ENCODE measurements at places on chromosomes 1 and 21.

DNA sequence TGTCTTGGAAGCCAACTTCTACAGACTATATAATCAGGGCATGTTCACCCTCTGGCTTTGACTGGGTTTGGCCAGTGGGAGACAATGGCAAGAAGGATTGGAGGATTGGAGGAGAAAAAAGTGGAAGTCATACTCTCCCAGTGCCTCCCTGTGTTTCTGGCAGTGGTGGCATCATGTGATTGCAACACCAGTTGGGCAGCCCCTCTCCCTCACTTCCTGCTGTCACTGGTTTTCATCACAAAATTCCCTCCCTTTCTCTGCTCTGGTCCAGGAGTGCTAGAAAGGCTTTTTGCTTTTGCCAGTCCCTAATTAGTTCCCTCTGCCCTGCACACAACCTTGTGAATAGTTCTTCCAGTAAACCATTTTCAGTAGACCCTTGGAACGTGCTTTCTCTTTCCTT lies 3.7 kb upstream of the QSOX1 start:
- DNase-seq: no peak

DNA sequence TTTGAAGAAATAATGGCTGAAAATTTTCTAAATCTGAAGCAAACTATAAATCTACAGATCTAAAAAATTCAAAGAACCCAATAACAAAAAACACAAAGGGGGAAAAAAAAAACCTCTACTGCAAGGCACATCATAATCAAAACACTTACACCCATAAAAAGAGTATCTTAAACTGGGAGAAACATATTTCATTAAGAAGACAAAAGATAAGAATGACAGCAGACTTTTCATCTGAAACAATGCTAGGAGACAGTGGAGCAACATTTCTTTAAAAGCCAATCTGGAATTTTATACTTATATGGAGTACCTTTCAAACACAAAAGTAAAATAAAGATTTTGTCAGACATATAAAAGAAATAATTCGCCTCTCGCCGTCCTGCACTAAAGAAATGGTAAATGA lies 49.1 kb downstream of the COP1 start:
- DNase-seq: no peak

DNA sequence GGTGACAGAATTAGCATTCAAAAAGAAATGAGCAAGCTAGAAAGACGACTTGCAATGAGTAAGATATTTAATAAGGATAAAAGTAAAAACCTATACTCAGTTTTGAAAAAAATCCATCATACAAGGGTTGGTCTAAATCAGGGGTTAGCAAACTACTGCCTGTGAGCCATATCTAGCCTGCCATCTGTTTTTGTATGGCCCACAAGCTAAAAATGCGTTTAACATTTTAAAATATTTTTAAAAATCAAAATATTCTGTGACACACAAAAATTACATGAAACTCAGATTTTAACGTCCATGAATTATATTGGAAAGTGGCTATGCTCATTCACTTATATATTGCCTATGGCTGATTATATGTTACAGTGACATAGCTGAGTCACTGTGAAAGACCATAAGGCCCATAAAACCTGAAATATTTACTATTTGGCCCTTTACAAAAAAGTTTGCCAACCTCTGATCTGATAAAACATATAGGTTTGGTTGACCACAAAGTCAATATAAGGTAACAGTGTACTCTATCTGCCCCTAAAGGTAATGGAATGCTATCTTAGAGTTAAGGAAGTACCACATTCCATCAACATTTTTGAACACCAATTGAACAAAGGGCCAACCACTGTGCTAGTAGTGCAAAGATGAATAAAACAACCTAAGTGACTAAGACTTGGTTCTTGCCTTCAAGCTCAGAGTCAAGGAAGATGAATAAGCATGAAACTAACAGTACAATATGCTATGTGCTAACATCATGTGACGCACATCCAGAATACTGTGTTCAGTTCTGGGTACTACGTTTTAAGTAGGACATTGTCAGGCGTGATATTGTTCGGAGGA lies 3.2 kb downstream of the IFT25 start:
- no peak for DNase-seq

- DNase-seq: no peak
These were observed 20.9 kb downstream of the PHGDH start for GRCh38 chr1:119732465-119733168.

DNA sequence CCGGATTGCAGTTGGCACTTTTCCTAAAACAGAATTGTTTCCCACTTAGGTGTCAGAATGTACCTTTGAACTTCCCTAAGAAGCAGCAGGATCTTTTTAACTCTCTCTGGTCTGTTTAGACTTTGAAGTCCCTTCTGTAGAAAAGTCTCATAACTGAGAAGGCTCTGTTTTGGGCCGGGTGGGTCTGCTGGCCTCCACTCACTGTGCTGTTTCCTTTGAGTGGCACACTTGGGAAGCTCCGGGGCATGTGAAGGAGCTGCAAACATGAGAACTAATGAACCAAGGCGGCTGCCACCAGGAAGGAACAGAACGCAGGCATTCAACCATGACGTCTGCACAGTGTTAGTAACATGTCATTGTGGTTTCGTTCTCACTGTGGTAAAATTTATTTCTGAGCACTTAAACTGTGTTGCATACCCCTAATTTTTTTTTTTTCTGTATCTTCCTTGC lies 19.5 kb upstream of the NCMAP start:
- DNase-seq: no peak

GRCh38 chr1:47189844-47190508 lies at the start of gene PDZK1IP1:
PDZK1IP1 (minus strand) TSS chr1:47190036; CDS start chr1:47189932, 104 bp downstream.
- DNase-seq: peak; percentile 41

GRCh38 chr1:200426196-200426595 lies 16.4 kb upstream of the ZNF281 start:
- DNase-seq: no peak

GRCh38 chr1:59169703-59170102 lies 127.2 kb upstream of the FGGY start:
- DNase-seq: no peak

DNA sequence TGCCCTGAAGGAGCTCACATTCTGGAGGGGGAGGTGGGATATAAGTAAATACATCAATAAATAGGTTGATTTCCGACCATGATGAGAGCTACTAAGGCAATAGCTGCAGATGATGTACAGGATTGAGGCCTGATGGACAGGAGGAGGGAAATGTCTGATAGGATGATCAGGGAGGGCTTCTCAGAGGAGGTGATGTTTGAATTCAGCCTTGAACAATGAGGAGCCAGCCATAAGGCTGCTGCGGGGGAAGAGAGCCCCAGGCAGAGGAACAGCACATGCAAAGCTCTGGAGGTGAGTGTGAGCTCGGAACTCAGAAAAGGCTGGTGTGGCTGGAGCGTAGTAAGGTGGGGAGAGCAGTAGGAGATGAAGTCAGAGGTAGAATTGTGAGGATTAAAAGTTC lies 411.7 kb downstream of the PTPRU start:
- no peak for DNase-seq

DNA sequence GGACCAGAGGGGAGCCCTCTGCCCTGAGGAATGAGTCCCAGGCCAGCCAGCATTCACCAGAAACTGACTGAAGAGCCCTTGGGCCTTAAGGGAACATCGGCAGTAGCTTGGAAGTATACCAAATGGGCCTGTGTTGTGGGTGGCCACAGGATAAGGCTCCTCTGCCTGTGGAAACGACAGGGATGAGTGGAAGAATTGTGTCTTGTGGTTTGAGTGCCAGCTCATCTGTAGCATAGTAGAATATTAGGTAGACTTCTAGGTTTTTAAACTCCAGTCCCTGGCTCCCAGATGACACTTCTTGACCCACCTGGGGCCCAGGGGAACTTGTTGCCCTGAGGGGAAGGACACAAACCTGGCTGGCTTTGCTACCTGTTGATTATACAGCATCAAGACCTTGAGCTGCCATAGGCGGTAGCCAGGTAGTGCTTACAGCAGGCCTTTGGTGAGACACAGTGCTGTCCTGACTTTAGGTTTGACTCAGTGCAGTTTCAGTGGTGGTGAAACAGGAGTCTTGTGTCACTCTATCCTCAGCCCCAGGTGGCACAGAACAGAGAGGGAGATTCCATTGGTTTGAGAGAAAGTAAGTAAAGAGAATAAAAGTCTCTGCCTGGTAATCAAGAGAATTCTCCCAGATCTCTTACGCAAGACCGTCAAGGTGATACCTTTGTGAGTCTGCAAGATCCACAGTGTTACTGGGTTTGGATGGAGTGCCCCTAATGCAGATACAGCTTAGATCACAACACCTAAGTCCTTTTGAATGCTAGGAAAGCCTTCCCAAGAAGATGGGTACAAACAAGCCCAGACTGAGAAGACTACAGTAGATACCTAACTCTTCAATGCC lies 50.2 kb downstream of the RABGAP1L start:
- DNase-seq: no peak

GRCh38 chr1:24555591-24556413 lies at the start of gene NCMAP:
NCMAP (plus strand) TSS chr1:24556087; CDS start chr1:24595431, 39,344 bp downstream.
- DNase-seq: no peak

DNA sequence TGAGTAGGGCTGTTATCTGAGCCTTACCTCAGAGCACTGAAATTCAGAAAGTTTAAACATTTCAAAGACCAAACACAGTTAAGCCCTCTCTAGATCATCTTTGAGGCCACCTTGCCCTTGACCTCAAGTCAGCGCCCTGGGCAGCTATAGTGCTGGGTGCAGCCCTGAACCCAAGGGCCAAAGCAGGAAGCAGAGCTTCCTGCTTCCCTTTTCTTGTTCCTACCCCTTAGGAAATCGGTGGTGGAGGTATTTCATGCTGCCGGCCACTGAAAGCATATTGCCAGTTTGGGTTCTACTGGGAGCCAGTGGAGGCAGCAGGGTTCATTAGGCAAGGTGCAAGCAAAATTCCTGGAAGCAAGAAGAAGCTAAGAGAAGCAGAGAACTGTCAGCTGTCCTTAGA lies 26.1 kb downstream of the CD244 start:
- DNase-seq: no peak

DNA sequence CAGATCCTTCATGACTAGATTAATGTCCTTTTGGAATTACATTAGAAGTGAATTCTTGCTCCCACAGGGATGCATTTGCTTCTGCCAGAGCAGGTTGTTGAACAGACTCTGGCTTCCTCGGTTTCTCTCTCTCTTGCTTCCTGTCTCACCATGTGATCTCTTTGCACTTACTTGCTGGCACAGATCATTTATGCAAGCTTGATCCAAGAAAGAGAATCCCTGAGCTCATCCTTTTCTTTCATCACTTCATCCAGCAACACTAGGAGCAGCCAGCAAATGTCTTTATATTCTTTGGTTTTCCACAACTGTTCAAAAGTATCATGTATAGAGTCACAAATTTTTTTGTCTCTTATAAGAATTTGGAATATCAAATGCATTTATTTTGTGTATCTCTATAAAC lies 313.5 kb downstream of the ZNF326 start:
- DNase-seq: no peak

- DNase-seq: no peak
These were observed 30.4 kb downstream of the WNT9A start for GRCh38 chr1:227917081-227917950.

DNA sequence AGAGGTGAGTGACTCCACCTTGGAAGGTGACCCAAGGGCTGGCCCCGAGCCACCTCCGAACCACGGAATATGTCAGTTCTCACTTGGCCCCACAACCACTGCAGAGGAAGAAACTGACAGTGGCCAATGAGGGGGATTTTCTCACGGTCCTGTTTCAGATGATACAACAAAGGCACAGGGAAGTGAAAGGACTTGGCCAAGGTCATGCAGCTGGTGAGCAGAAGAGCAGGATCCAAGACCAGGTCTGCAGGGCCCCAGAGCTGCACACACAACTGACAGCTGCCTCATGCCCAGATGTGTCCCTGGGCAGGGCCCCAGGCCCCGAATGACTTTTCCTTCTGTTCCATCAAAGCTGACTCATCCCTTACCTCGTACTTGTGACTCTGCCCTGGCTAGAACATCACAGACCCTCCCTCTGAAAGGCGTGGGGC lies 25.8 kb upstream of the EVA1B start:
- DNase-seq: peak; percentile 37

DNA sequence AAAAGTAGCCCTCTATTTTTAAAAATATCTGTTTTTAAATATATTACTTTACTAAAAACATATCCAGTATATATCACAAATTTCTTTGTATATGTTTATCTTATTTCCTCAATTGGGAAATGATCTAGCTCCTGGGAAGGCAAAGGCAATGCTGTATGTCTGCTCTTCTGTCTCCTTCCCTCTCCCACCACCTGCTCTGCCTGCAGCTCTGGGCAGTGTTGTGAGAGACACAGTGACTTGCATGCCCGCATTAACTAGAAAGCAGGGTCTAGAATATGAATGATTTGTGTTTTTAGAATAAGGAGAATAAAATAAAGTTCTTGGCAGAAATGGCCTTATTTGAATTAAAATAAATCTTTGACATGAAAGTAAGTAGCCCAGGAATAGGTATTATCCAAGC lies 11.1 kb downstream of the SLC30A10 start:
- no peak for DNase-seq

DNA sequence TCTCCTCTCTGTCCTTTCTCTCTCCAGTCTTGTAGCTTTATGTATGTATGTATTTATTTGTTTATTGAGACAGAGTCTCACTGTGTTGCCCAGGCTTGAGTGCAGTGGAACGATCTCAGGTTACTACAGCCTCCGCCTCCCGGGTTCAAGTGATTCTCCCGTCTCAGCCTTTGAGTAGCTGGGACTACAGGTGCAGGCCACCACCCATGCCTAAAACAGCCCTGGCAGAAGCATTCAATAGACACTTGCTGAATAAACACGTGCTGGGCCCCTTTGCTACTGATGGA lies 2.5 kb downstream of the KIAA2013 start:
- no peak for DNase-seq

DNA sequence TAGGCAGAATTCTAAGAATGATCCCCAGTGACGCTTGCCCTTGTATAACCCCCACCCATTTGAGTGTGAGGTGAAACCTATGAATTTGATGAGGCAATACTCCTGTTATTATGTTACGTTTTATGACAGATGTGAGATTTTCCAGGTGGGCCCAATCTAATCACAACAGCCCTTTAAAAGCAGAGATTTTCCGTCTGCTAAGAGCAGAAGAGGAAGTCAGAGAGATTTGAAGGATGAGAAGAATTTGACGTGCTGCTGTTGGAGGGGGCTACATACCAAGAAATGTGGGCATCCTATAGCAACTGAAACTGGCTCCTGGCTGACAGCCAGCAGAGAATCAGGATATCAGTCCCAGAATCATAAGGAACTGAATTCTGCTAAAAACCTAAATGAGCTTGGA lies 2.4 kb upstream of the SLC19A2 start:
- DNase-seq: no peak

DNA sequence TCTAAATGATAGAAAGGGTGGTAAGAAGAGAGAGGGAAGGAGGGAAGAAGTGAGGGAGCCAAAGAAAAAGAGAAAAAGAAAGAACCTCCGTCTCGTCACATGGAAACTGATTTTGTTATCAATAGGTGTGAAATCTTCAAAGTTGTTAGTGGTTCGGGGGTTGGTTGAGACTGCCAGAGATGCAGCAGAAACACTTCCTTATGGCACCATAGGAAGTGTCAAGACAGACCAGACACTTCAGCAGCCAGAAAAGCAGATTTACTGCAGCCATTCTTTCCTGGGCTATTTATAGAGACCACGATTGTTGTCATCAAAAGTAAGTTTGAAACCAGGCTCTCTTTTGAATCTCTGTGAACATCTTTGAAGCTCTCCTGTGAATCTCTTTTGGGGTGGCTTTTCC lies 150.5 kb downstream of the PLPPR5 start:
- no peak for DNase-seq

- DNase-seq: no peak
These were observed 445.1 kb downstream of the AJAP1 start for GRCh38 chr1:5099558-5099957.

Measured in HFFc6 (cell line).